Activated CD4-positive, alpha-beta T cell treated with anti-CD3 and anti-CD28 coated beads, Interleukin-2, amount 10 ng/mL, durations not matched to agents 7 days and 5 days (primary cell): ENCODE measurements at places on chromosomes 13 and 19.

GRCh38 chr13:43023289-43023963 is at the start of gene DNAJC15:
Gene DNAJC15, plus strand, starts transcription at chr13:43023586. Its CDS starts 41 bp downstream, at chr13:43023627.
- peak; percentile 84 for DNase-seq

- DNase-seq: peak; percentile 86
Measured at GRCh38 chr19:41531438-41532311, 44.3 kb upstream of the CEACAM21 start.

DNA sequence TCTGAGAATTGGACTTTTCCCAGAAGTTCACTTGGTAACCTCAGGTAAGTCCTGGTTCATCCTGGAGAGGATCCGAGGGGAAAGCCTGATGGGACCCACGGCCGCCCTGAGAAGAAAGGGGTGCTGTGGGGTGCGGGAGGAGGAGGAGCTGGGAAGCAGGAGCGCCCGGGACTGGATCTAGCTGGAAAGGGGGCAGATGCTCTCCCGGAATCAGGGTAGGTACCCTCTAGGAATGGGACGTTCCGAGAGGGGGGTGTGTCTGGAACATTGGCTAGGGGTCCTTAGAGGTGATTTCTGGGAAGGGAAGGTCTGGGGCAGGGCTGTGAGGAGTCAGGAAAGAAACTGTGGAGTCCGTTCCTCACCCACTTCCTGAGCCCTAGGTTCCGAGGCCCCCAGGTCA is 38.7 kb upstream of the ZNF492 start:
- DNase-seq: no peak

DNA sequence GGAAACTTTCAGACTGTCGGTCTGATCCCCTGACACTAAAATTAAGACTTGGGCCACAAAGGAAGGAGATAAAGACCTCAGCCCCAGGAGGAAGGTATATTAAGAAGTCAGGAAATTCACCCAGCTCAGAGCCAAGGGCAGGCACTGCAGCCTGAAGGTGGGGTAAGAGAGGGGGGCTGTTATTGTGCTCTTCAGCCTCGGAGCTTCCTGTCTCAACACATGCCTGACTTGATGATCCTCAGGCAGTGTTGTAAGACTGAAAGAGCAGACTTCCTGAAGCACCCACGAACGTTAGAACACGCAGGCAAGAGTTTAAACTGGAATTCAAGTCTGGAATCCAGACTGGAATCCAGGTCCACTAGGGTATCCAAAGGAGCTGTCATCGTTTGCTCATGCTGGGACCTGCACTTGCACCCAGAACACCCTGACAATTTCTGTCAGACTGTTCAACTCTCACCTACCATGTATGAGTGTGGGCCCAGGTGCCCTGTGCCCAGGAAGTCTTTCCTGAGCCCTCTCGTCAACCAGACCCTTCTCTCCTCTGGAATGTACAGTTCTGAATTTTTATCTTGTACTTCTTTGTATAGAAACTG is 10.7 kb upstream of the FLT1 start:
- DNase-seq: no peak

DNA sequence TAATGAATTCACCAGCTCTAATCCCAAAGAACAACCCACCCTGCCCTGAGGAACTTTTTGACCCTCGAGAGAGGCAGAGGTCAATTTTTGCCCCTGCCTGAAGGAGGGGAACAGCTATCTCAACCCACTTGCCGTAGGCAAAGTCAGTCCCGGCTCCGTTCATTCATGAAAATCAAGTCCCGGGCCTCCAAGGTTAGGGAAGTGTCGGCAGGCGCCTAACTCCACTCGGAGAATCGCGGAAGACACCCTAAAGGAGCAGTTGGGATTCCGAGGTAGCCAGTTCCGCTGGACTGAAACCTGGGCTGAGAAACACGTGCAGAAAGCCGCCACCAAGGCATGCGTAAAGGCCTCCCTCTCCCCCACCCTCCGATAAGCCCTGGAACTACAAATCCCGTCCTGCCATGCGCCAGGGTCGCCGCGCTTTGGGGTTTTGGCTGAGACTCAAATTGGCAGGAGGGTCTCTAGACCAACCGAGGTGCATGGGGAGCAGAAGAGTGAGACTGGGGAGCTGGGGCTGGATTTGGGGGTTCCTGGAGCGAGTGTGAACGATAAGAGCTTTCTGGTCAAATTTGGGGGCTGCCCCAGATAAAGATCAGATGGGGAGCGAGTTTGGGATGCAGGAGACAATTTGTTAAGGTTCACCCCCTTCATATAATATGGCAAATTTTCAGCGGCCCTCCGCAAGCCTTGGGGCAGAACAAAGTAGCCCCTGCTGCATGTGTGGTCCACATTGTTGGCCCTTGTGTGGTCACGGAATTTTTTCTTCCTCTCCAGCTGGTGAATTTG is at the start of gene TNPO2:
TSS of gene TNPO2 (minus strand) at position 292 of the 786 bp plus-strand sequence. CDS start 2,955 bp downstream, outside the sequence.
- peak; percentile 81 for DNase-seq

DNA sequence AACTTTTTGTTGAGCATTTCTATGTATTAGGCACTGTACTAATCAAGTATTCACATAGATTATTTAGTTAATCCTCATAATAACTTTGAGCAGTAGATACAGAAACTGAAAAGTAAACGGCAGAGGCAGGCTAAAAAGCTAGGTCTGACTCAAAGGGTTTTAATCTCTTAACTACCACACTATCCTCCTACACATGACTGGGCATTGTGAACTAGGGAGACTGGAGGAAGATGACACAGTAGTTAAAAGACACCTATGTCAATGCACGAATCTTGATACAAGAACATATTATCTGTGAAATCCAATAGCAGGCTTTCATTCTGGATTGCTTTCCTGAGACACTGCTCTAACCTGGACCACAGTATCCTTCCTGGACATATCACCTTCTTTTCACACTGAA is 36.3 kb downstream of the MICU2 start:
- DNase-seq: no peak

GRCh38 chr13:35621989-35622388 is 145.5 kb upstream of the MAB21L1 start:
- DNase-seq: no peak

- DNase-seq: no peak
Measured at GRCh38 chr13:64716936-64717335, 2513.2 kb downstream of the PCDH9 start.

DNA sequence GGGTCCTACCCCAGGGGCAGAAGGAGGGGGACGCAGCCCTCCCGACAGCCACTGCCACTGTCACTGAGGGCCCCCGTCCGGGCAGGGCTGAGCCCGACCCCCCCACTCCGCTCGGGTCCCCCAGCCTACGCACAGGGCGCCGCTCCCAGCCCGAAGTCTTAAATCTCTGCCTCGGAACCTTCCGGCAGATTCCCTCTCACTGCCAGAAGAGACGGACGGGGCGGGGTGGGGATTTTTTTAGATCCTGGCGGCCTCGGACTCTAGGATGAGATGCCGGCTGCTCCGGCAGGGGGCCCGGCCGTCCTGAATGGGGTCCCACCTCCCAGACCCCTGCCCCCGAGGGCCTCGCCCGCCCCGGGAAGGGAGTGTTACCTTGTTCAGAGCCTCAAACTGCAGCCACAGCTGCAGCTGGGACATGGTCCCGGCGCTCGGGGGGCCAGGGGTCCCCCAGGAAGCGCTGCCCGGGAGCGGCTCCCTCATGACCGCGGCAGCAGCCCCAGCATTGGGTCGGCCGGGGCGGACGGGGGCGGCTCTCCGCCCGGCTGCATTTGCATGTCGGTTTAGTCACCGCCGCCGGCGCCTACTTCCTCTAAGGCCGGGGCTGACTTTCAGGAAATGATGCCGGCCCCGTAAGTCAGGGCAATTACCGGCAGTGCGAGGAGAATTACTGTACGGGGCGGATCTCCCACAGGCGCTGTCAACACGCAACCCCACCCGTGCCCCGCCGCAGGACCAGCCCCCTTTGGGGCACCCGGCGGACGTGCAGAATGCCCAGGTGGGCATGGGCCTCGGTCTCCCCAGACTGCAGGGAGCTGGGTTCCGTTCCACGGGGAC is 28.1 kb downstream of the GPX4 start:
- peak; percentile 91 for DNase-seq

DNA sequence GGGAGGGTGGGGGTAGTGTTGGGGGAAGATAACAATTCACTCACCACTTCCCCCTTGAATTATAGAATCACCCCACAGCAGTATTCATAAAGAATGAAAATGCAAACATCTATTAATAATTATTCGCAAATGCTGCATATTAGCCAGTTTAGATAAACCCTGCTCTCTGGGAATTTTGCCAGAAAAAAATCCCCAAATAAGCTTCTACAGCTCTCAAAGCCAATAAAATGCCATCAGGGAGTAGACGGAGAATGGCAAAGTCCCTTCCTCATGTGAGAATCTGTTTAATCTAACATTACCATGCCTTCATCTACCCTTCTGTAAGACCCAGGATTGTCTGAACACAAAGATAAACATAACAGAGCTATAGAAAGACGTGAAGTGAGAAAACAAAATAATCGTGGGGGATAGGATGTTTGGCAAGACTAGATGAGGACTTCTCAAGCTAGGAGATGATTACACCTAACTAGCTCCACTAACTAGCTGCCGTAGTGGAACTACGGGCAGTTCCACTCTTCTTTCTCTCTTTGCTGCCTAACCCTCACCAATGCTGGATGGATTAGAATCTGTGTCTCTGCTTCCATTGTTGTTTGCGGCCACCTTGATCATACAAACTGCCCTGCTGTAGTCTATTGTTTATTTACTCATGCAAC is 32.4 kb upstream of the CACNA1A start:
- DNase-seq: no peak

DNA sequence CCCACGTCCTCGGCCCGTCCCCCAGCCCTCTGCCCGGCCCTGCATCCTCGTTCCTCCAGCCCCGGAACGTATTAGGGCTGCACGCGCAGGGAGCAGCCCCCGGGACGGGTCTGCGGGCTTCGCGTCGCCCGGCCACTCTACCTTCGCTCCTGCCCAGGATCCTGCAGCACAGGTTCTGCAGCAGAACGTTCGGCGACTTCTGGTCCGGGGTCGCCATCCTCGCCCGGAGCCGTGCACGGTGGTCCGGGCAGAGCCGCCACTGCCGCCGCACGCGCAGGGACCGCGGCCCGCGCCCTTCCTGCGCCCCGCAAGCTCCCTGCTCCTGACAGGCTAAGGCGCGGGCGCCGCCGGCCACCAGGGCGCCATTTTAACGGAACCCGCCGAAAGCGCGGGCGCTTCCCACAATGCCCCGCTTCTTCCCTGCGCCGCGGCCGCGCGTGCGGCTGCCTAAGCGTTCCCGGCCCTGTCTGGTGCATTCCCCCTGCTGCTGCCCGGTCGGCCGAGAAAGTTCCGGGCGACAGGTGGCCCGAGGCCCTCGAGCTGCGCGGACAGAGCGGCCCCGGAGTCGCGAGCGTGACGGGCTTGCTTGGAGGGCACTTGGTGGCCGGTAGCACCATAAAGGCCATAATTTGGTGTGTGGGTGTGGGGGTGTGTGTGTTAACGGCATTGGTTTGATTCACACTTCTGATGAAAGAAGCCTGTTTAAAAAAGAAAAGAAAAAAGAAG is at the start of gene TUBGCP3:
TSS of gene TUBGCP3 (minus strand) at position 390 of the 726 bp plus-strand sequence. CDS start at position 217, 173 bp downstream.
- peak; percentile 78 for DNase-seq

DNA sequence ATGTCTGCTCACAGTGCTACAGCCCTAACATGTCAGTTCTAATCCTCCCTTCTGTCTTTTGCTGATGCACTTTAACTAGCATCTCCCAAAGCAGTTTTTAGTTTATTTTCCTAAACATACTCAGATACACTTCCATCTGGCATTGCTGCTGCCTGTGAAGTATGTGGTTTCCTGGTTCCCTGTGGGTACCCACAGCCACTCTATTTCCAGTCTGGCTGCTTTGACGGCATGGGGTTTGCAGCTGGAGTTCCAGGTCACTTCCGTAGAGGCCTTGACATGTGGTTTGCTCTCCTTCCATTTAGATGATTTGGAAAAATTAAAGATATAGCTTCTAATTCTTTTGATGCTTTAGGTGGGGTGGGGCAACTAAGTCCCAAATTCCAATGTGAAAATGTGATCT is 375.5 kb downstream of the PCDH20 start:
- DNase-seq: no peak

DNA sequence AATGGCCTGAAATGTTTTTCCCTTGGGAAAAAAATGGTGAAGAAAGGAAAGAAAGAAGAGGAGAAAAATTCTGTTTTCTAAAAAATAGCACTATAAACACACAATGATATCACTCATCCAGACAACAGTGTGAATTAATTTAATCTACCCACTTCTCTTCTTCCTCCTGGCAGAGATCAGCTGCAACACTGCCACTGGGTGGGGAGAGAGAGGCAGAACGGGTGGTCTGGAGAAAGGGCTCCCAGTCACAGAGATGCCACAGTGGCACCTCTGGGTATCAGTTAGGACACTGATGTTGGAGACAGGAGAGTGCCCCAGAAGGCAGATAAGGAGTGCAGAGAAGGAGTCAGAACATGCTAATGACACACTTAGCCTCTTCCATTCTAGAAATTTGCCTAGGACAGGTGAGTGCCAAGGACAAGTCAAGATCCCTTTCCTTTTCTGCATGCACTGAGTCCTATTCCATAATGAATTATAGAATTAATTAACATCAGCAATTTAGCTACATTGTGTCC is 168.6 kb downstream of the SUCLA2 start:
- DNase-seq: no peak

DNA sequence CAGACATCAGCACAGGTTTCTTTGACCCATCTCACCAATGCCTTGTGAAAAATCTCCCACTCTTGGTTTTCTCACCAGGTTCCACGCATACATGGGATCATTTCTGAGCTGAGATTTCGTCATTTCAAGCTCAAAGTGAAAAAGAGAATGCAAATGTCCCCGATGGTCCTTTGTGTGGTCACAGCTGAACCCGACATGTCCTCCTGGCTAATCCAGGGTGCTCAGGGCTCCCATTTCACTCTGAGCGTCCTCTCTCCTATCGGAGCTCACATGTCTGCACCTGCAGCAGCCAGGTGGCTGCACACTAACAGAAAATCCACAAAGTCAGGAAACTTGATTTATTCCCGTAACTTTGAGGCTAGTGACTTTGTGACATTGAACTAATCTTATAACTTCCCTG is 9.3 kb upstream of the CEACAM3 start:
- no peak for DNase-seq

DNA sequence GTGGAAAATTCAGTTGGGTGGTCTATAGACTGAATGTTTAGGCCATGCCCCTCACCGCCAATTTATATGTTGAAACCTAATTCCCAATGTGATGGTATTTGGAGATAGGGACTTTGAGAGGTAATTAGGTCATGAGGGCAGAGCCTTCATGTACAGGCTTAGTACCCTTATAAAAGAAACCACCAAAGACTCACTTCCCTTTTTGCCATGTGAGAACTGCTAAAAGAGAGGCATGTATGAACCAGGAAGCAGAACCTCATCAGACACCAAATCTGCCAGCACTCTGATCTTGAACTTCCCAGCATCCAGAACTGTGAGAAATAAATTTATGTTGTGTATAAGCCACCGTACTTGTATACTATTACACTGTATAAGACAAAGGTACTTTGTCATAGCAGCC is 40.6 kb downstream of the UQCRFS1 start:
- no peak for DNase-seq

DNA sequence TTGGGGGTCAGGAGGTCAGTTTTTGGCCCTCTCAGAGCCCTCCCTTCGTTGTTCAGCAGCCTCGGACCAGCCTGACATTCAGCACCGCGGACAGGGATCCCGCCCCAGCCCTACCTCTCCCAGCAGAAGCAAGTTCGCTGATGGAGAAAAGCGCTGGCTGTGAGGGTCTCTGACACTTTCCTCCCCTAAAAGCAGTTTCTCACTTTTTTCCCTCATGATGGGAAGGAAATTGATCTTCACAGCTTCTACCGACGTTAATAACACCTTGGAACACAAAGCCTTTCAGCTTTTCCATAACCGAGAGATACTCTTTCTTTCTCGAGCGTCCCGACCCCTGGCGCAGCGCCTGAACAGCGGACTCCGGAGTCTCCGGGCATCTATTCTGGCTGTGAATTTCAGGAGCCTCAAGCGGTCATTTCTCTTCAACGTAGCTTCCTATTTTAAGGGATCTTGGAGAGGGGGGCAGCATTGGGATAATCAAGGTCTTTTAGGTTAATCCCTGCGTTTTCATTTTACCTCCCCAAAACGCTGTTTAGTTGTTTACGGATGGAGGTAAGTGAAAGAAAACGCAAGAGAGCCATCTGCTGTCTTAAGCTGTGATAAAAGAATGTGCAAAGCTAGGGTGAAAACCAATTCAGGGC is 467.2 kb downstream of the ITGBL1 start:
- DNase-seq: no peak
